CD4-positive, alpha-beta memory T cell (primary cell): ENCODE measurements at places on chromosomes 7 and 10. TPM values are rescaled to one million over a fixed set of nuclear protein-coding genes. Genes with fewer than 3 reads are reported as not detected.

The HMX3 gene
- not detected for polyA plus RNA-seq

The CEP55 gene
- 0.36 TPM for polyA plus RNA-seq

The MYL10 gene
- not detected for polyA plus RNA-seq

The TBXAS1 gene
- 20.1 TPM for polyA plus RNA-seq

The TMUB1 gene
- 48.9 TPM for polyA plus RNA-seq

The MYO3A gene
- not detected for polyA plus RNA-seq

The SFTPA1 gene
- not detected for polyA plus RNA-seq

The ANKRD30A gene
- polyA plus RNA-seq = not detected

The CCDC186 gene
- 23.8 TPM for polyA plus RNA-seq

The CYP2C8 gene
- polyA plus RNA-seq = not detected

The CPA2 gene
- polyA plus RNA-seq = not detected

The MRPS24 gene
- polyA plus RNA-seq = 136 TPM

The TAC1 gene
- not detected for polyA plus RNA-seq

The CPXM2 gene
- not detected for polyA plus RNA-seq

The STEAP2 gene
- polyA plus RNA-seq = not detected

The ZMIZ1 gene
- polyA plus RNA-seq = 4.9 TPM

The CALML5 gene
- not detected for polyA plus RNA-seq

The SNX10 gene
- polyA plus RNA-seq = 24.3 TPM

The CYP2E1 gene
- 0.30 TPM for polyA plus RNA-seq

The GOLGA7B gene
- polyA plus RNA-seq = 1.7 TPM

The ACHE gene
- polyA plus RNA-seq = not detected

The PDK4 gene
- polyA plus RNA-seq = not detected

The ANXA8 gene
- not detected for polyA plus RNA-seq

The PCDH15 gene
- not detected for polyA plus RNA-seq

The C10orf67 gene
- polyA plus RNA-seq = 0.16 TPM

The DPYSL4 gene
- 0.21 TPM for polyA plus RNA-seq
